ENCODE measurements at places on chromosomes 6 and 20. TPM values are rescaled to one million over a fixed set of nuclear protein-coding genes. Genes with fewer than 3 reads are reported as not detected.

GRIK2 gene
- not detected for total RNA-seq

MCHR2 gene
- total RNA-seq: not detected

PROKR2 gene
- total RNA-seq: not detected

ID4 gene
- total RNA-seq: not detected

RBBP8NL gene
- total RNA-seq: not detected

TGM3 gene
- total RNA-seq: 0.16 TPM

CYP21A2 gene
- 0.32 TPM for total RNA-seq

SPEF1 gene
- 0.14 TPM for total RNA-seq

DNA sequence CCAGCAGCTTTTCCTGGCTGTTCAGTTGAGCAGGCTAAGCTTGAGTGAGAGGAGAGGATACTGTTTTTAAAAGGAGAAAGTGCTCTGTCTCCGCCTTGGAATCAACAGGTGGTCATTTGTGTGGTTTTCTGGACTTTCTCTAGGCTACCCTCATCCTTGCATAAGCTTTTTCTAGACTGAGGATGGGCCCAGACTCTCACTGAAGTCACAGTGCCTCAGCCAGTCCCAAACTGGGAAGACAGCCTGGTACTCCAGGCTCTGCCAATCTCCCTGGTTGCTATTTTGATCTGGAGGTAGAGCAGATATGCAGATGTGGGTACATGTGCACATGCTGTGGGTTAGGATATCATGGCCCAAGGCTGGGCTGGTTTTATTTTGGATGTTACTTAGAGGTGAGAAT lies 7.0 kb downstream of the SCUBE3 start:
- DNase-seq: no peak

- DNase-seq: no peak
Measured at GRCh38 chr6:162690158-162690557, 37.4 kb downstream of the PRKN start.

GRCh38 chr6:88165844-88166492 lies at the start of gene CNR1:
TSS of gene CNR1 (minus strand) at chr6:88166347. CDS start at chr6:88145274, 21,073 bp downstream.
- DNase-seq: peak; percentile 15

GRCh38 chr6:28211840-28212509 lies 13.1 kb upstream of the ZSCAN9 start:
- DNase-seq: no peak

DNA sequence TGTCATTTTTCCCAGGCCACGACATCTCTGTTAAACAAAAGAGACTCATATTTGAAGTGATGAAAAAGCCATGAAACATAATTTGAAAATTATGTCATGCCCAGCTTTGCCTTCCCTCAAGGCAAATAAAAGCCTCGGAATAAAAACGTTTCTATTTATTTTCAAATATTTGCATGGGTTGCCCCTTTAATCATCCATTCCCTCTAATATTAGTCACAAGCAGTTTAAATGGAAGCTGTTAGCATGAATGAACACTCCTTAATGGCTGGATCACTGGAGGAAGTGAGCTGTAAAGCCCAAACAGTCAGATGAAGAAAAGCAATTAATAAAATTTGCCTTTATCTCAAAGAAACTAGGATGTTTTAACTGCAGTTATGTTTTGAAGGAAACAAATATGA lies 69.3 kb upstream of the STMND1 start:
- DNase-seq: no peak

- DNase-seq: no peak
Measured at GRCh38 chr6:101595276-101595675, 201.8 kb downstream of the GRIK2 start.

DNA sequence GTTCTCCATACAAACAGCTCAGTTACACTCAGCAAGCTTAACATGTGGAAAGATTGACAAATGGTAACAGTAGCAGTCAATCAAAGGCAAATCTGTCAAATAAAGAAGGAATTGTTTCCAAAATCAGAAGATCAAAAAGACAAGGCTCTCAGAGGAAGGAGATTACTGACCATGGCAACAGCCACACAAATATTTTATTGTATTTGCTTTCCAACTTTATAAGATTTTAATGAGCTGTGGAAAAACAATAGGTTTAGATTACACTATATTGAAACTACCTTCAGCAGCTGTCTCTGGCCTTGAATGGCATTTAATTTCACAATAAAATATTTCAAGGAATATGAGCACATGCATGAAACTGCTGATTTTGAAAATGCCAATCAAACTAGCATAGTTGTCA lies 1143.9 kb upstream of the GJE1 start:
- DNase-seq: no peak

GRCh38 chr6:154888421-154889295 lies 106.5 kb upstream of the TIAM2 start:
- DNase-seq: no peak

Measured in activated naive CD4-positive, alpha-beta T cell treated with anti-CD3 and anti-CD28 coated beads, Interleukin-2, amount 50 U/mL, for 72 hours (primary cell).